ENCODE measurements at places on chromosomes 2 and 18. TPM values are rescaled to one million over a fixed set of nuclear protein-coding genes. Genes with fewer than 3 reads are reported as not detected.

DNA sequence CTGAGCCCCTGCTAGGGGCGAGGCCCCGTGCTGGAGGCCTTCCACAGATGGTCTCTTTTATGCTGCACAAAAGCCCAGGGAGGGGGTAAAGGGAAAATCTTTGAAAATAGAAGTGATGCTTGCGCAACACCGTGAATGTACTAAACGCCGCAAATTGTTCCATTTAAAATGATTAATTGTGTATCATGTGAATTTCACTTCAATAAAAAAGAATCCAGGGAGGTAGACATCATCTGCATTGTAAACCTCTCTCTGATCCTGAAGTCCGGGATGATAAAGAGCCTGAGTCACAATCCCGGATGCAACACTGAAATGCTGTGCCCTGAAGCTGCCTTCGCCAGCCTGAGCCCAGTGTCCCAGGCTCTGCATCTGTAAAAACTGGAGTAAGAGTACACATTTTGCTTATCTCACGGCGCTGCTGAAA, 107.7 kb upstream of the PPP1CB start:
- DNase-seq, result no peak

GRCh38 chr18:48905513-48905912, 45.3 kb downstream of the SMAD7 start:
- no peak for DNase-seq

- no peak for DNase-seq
Observed at GRCh38 chr2:3200420-3200939, 177.1 kb downstream of the EIPR1 start.

DNA sequence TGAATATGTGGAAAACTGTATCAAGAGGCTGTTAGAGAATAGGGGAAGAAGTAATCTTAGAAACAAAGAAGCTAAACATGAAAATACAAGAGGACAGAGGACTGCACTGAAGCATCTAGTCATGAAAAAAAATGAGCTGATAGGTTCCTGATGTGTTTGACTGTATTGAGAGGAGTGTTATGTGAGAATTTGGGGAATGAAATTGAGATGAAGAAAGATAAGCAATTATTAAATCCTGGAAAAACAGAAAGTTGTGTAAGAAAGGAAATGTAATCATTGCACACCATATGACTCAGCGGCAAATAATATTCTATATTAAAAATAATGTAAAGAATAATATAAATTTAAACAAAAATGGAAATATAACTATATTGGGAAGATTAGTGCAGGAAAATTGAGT, 71.2 kb downstream of the SEMA4F start:
- DNase-seq, result no peak

Gene NAT8
- total RNA-seq, result not detected

Gene ABI2
- total RNA-seq, result 40.6 TPM

- DNase-seq, result no peak
Observed at GRCh38 chr2:239890206-239890746, 134.9 kb downstream of the NDUFA10 start.

GRCh38 chr2:241943209-241943850, 73.8 kb downstream of the RTP5 start:
- DNase-seq, result no peak

DNA sequence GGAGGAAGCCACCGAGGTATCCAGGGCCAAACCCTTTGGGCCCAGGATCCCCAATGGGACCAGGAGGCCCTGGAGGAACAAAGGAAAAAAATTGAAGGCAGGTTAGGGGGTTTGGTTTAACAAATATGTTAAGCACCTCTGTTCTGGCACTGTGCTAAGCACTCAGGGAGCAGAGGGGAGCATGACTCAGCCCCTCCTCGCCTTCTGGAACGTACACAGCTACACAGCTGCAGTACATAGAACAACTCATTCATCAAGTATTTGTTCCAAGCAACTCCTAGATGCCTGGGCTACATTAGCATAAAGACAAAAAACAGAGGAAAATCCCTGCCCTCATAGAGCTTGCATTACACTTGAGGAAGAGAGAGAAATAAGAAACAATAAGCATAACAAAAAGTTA, 153.6 kb downstream of the COL4A4 start:
- no peak for DNase-seq

GRCh38 chr18:8860845-8861642, 155.7 kb downstream of the MTCL1 start:
- no peak for DNase-seq

DNA sequence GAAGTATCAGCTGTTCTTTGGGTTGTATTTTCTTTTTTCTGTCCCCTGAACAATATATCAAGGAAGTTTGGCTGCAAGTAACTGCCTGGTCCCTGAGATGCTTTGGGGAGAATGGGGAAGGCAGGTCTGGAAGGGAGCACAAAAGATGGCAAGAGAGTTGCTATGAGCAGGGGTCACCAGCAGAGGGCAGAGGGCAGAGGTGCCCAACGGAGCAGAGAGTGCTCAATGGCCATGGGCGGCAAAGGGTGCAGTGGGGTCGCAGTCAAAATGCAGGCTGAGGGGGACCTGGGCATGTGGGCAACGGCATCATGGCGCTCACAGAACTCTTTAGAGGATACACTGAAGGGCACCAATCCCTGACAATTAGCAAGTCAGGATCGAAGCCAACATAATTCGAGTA, 107.7 kb upstream of the ATP8B1 start:
- DNase-seq, result peak; percentile 50

DNA sequence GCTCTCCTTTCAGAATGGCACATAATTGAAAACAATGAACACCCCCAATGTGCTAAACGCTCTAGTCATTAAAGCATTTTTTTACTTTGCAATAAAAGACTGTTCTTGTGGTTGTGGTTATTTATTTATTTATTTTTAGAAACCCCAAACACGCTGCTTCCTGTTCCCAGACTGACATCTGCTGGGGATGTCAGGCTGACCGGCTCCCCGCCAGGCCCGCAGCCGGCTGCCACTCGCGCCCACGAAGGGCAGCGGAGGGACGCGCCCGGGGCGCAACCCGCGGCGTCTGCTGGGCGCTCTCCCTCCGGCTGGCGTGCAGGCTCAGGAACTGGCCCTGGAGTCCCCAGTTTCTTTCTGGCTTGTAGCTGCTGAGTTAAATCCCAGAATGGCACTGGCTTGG, 83.1 kb upstream of the SP3 start:
- no peak for DNase-seq

DNA sequence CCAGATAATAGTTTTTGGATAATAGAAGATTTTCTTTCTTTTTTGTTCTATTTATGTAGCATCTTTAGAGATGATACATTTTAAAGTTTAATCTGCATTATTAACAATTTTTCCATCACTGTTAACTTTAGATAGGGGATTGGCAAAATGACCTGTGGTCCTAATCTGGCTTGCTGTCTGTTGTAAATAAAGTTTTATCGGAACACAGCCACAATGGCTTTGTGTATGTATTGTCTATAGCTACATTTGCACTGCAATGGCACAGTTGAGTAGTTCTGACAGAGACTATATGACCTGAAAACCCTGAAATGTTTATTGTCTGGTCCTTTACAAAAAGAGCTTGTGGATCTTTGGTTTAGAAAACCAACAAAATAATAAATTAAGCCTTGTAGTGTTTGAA, 97.0 kb upstream of the CERS6 start:
- no peak for DNase-seq

- no peak for DNase-seq
Observed at GRCh38 chr2:215431290-215431689, 4.6 kb downstream of the FN1 start.

DNA sequence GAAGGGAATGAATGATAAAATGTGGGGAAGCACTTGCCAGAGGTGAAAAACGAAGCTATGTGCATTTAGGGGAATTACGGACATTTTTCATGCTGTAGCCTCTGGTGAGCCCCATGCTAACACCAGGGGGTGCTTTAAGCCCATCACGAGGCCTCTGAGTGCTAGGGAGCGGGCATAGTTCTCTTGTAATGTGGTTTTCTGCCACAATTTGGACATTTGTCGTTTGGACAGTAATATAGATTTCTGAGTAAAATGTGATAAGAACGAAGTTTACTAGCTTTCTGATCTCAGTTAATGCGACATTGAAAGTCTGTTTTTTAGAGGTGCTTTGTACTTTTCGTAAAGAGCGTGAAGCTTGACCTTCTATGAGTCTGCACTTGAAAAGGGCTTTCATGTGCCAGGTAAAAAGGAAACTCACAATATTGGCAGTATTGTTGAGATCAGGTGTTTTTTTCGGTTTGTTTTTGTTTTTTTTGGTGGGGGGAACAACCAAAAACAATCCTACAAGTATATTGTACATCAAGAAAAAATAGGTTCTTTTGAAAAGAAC, 50.6 kb downstream of the TRAF3IP1 start:
- DNase-seq, result peak; percentile 73

Gene MERTK
- total RNA-seq, result 1.4 TPM

DNA sequence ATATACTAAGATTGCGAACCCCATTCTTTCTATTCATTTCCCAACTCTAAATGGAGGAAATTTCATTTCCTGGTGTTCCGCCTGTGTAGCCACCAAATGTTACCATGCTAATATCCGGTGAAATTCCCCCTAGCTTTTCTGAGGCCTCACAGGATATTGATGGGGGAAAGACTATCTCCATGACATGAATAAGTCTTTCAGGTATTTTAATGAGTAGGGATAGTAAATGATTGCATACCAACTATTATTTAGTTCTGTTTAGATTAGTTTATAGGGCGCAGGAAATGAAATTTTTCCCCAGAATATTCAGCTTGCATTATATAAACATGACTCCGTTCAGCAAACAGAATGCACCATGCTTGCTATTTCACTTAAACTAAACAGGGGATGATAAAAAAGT, 55.4 kb downstream of the COL5A2 start:
- no peak for DNase-seq

Gene ALPP
- total RNA-seq, result not detected

Gene ZSCAN30
- 24.2 TPM for total RNA-seq

- DNase-seq, result no peak
Observed at GRCh38 chr2:45918463-45919159, 267.1 kb downstream of the PRKCE start.

DNA sequence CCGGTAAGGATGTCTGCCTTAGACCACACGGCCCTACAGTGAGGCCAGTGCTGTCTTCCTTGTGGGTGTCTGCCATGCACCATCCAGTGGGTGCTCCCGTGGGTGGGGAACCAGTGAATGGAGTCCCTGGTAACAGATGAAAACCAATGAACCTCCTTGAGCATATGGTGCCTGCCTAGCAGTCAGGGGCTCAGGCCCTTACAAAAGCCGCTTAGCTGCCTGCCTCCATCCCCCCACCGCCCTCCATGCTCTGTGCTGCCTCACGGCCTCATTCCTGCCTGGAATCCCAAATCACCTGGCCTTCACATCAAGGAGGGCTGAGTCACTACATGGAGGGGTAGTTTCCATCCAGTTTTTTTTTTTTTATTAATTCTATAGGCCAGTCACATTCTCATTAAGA, 30.8 kb upstream of the TRIB2 start:
- no peak for DNase-seq

Gene BOLL
- total RNA-seq, result not detected

- DNase-seq, result no peak
Observed at GRCh38 chr2:154556146-154556545, 142.3 kb upstream of the KCNJ3 start.

- DNase-seq, result peak; percentile 29
Observed at GRCh38 chr2:201781557-201782051, 871 bp upstream of the ALS2 start.

Gene TEX261
- 39.1 TPM for total RNA-seq

DNA sequence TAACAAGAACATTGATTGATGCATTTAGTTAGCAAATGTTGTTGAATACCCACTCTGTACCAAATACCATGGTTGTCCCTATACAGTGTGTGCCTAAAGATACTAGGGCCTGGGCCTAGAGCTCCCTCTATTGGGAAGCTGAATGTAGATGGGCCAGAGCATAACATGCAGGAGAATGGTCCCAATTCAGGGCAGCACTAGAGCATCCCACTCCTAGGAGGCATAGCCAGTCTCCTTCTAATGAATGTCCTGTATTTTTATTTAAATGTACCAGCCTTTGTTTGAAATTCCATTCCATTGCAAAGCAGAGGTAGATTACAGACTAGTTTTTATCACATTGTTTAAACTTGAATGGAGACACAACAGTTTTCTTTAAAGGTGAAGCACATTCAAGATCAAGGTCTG, 90.6 kb downstream of the FEZ2 start:
- peak; percentile 57 for DNase-seq

GRCh38 chr18:9709304-9709877, 1.3 kb downstream of the RAB31 start:
- no peak for DNase-seq

DNA sequence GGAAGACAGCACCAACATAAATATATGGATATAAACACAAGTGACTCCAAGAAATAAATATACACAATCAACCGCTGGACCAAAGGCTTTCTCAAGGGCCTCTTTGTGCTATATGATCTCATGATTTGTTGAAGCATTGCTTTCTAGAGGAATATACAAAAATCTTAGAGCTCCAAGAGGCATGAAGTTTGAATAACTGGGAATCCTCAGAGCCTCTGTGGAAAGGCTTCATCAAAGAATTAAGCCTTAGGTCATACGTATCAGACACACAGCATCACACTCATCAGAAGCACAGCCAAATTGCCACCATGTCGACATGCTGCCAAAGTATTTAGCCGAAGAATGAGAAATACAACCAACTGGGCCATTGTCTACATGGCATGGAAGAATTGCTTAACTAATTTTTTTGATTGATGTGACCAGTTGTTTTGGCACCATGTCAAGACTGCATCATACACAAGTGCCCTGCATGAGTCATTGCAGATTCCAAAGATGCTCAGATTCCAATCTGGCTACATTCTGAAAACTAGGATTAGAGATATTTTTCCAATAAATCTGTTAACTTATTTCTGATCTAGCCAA, 860.6 kb upstream of the ZEB2 start:
- DNase-seq, result no peak

- DNase-seq, result no peak
Observed at GRCh38 chr2:224033601-224034000, 5.5 kb downstream of the SERPINE2 start.

Data from activated CD4-positive, alpha-beta T cell treated with anti-CD3 and anti-CD28 coated beads for 36 hours (primary cell).